ENCODE measurements at places on chromosomes 12 and 14.

DNA sequence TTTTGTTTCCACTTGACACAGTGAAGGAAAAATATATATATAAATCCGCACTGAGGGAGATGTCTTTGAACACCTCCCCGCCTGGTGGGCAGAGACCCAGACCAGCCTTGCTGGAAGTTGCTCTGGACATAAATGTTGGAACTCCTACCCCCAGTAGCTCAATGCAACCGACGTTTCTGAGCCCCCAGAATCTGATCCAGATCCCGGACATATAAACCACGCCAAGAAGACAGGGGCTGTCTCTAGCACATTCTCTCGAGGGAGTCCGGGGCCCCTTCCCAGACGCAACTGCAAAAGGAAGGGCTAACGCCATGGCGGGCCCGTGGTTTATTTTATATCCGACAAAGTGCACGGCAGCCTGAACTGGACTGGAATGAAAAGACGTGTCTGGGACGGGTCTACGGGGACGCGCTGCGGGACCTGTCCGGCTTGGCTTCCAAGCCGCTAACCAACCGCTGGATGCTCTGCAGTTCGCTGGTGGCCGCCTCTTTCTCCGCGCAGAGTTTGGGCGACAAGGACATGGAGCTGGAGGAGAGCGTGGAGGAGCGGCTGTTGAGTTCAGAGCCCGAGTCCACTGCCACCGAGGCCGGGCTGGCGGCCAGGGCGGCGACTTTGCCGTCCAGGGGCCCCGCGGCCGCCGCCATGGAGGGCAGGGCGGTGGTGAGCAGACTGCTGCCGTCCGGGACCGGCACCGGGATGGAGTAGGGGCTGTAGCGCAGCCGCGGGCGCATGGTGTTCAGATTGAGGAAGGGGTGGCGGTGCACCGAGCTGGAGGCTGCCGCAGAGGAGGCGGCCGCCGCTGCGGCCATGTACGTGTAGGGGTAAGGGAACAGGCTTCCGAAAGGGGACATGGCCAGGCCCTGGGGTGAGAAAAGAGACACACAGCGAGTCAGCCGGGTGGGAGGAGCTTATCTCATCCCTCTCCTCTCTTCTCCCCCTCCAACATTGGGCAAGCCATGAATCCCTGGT, 12.2 kb downstream of the TBX3 start:
- DNase-seq = no peak

DNA sequence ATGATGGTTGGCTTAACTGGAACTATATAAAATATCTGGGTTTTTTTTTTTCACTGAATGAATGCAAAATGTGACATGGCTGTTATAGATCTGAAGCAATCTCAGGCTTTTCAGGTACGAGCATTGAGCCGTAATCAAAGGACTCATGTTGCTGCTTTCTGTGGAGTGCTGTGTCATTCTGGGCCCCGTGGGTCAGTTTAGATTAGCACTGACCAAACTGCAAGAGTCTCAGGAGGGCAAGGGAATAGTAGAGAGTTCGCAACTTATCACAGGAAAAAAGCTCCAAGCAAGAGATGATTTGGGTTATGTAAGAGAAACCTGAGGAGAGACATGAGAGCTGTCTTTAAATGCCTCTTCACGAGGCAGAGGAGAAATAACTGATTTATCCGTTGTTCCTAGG, 59.1 kb downstream of the UBR7 start:
- no peak for DNase-seq

GRCh38 chr14:104041430-104042104, 43.9 kb upstream of the ASPG start:
- DNase-seq = no peak

GRCh38 chr14:22047115-22047514, 373.5 kb upstream of the OR4E1 start:
- DNase-seq = peak; percentile 42

DNA sequence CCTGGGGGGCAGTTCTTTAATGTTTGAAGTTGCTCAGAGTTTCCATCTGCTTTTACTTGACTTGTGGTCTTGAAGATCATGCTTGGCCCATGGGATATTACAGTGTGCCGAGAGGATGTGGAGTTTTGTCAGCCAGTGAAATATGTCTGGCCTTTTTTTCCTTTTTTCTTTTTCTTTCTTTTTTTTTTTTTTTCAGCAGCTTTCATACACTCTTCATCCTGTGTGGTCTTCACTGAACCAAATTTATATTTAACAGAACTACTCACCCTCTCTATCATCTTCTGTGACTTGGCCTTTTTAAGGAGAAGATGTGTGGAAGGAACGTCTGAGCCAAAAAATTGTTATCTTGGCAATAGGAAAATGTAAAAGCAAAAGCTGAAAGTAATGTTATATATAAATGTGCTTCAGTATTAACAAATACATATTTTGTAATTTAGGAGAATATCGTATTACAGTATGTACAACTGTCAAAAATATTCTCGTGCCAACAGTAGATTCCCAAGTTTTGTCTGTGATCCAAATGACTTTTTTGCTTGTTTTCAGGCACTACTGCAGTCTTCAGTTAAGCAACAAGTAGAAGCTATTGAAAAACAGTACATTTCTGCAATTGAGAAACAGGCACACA, 200.6 kb downstream of the CCDC91 start:
- no peak for DNase-seq

- no peak for DNase-seq
Observed at GRCh38 chr14:63523735-63524426, 19.3 kb downstream of the PPP2R5E start.

- DNase-seq = no peak
Observed at GRCh38 chr14:102915292-102916110, 7.0 kb upstream of the AMN start.
